Heart right ventricle (tissue), 16 donors: ENCODE measurements at places on chromosomes 13 and 19. TPM values are rescaled to one million over a fixed set of nuclear protein-coding genes. Genes with fewer than 3 reads are reported as not detected.

The CAMSAP3 gene
- 0.13 TPM for total RNA-seq

The TFDP1 gene
- total RNA-seq = 39.1 TPM

- DNase-seq = no peak
Observed at GRCh38 chr19:51127032-51127431, 2.3 kb downstream of the SIGLEC9 start.

The XAB2 gene
- total RNA-seq = 25.1 TPM

The ADGRE3 gene
- 0.74 TPM for total RNA-seq
